ENCODE measurements at places on chromosomes 7 and 10.

GRCh38 chr10:50614444-50615137 lies 9.2 kb downstream of the SGMS1 start:
- no peak for DNase-seq

GRCh38 chr10:69636626-69637605 lies 6.9 kb downstream of the FAM241B start:
- DNase-seq = no peak

DNA sequence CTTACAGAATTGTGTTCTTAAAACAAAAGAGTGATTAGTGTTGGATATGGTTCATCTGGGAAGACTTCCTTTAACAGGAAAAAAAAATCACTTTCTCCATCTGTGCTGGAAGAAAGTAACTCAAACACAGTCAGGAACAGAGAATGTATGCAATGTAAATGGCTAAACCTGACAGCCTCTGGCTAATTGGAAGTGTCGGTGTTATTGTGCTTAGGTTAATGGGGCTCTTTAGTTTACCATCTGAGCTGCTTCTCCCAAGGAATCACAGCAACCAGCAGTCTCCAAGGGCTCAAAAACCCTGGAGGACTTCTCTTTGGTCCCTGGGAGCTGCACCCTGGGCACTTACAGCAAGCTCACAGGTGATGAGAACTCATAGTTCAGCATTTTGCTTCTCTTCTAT lies 724.5 kb downstream of the LRMDA start:
- no peak for DNase-seq

GRCh38 chr10:125691160-125691981 lies 8.4 kb upstream of the TEX36 start:
- DNase-seq = no peak

- no peak for DNase-seq
These were observed 99.7 kb upstream of the CAV2 start for GRCh38 chr7:116399819-116400218.

DNA sequence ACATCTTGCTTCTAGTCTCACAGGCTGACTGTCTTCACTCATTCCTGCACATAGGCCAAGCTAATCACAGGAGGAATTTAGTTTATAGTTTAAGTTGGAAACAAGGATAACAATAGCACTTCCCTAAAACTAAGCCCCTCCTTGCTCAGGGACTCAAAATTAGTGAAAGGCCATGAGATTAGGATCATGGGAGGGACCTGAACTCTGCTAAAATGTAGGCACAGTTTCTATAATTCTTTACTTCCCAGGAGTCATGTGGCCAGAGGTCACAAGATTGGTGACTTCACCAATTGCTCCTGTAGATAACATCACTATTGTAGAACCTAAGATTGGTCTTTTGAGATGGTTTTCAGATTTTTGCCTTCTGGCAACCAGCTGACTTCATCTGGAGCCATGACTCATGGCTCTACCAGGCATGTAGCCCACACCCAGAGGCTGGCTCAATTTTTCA lies 14.8 kb upstream of the UPP1 start:
- DNase-seq = no peak

GRCh38 chr7:100585511-100586265 lies at the start of gene LRCH4:
Gene LRCH4 (minus strand): TSS chr7:100586129. CDS start chr7:100586100, 29 bp downstream.
- DNase-seq = no peak

Measured in NCI-H1092 (cell line).